ENCODE measurements at places on chromosomes 4 and X. TPM values are rescaled to one million over a fixed set of nuclear protein-coding genes. Genes with fewer than 3 reads are reported as not detected.

Gene PDE5A
- total RNA-seq: 21.4 TPM

Gene SLIT2
- total RNA-seq: 5.5 TPM

Gene NUP62CL
- 31.0 TPM for total RNA-seq

Gene TAB3
- total RNA-seq: 166 TPM

Gene PHKA1
- 11.4 TPM for total RNA-seq

Gene EFHC2
- 14.4 TPM for total RNA-seq

Gene FAM114A1
- 76.5 TPM for total RNA-seq

Gene CFAP47
- total RNA-seq: 5.4 TPM
